T-helper 17 cell (primary cell): ENCODE measurements at places on chromosomes 11 and 22.

DNA sequence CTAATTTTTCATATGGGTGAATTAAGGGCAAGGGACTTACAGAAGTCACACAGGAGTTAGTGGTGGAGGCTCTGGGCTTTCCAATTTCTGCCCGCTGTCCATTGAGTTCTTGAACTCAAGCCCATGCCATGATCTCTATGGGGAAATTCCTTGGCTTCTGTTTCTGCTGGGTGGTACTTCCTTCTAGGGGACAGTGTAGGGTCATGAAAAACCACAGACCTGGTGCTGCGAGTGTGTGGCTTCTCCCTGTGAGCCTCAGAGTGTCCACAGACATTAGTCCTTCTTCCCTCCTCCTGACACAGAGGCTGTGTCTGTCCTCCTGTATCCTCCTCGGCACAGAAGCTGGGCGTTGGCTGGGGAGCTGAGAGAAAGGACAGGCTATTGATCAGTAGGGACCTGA lies 6.3 kb upstream of the SEZ6L start:
- H3K4me1 ChIP-seq: peaks cover 2% of the 10 kb centered on the region
- no peak for DNase-seq
- H3K36me3 ChIP-seq: no peaks in the 10 kb centered on the region
- H3K27ac ChIP-seq: no peak overlapping the region
- H3K27me3 ChIP-seq: peaks cover 40% of the 10 kb centered on the region

GRCh38 chr11:76577921-76578653 lies 92.5 kb downstream of the LRRC32 start:
- H3K36me3 ChIP-seq: no peaks in the 10 kb centered on the region
- DNase-seq: no peak
- H3K4me1 ChIP-seq: peaks cover 3% of the 10 kb centered on the region
- H3K4me3 ChIP-seq: no peak overlapping the region
- peaks cover 11% of the 10 kb centered on the region for H3K27me3 ChIP-seq
- H3K27ac ChIP-seq: no peak overlapping the region

DNA sequence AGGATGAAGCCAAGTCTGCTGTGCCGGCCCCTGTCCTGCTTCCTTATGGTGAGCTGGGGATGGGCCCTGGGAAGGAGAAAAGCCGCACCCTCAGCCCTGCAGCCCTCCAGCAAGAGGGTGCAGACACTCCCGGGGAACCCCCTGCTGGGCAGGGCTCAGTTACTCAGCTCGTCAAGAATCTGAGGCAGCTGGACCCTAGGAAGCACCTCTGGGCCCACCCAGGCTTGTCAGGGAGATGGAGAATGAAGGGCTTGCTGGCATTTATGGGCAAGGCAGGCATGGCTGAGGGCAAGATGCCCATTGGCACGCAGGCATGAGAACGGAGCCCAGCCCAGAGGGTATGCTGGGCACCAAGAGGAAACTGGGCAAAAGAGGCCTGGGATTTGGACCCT lies 12.9 kb downstream of the RELT start:
- H3K36me3 ChIP-seq: peaks cover 2% of the 10 kb centered on the region
- H3K27me3 ChIP-seq: no peaks in the 10 kb centered on the region
- DNase-seq: no peak
- H3K27ac ChIP-seq: peak overlapping the region; percentile 78
- H3K4me3 ChIP-seq: no peak overlapping the region

GRCh38 chr11:33197915-33198727 lies 36.8 kb upstream of the CSTF3 start:
- DNase-seq: no peak
- H3K27ac ChIP-seq: peak overlapping the region; percentile 51
- no peak overlapping the region for H3K4me3 ChIP-seq
- H3K36me3 ChIP-seq: peaks cover 4% of the 10 kb centered on the region

DNA sequence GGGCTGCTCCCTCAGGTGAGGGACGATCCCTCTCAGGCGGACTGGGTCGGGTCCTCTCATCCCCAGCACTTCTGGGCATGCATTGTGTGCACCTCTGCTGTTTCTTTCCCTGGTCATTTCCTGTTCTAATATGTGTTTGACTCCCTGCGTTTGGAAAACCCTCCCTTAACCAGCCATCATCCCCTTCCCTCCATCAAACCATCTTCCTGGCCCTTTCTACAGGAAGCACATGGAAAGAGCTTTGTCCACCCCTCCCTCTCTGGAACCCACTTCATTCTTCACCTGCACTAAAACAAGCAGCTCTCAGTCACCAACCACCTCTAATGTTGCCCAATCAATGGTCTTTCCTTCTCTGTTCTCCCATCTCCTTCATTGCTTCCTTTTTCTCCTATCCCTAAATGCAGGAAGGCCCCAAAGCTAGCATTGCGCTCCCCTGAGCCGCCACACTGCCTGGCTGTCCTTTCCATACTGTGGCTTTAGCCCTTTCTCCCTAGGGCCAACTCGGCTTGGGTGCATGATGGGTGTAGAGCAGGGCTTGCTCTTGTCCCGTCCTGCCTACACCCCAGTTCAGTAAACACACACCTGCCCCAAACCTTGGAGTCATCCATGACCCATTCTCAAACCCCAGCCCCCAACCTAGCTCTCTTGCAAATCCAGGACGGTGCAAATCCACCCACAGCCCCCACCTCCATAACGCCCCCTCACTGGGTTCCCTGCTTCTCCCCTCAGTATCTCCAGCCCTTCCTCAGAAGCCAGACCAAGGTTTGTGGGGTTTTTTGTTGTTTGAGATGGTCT lies 5.4 kb upstream of the GAS2L1 start:
- peak overlapping the region; percentile 67 for H3K4me3 ChIP-seq
- peaks cover 16% of the 10 kb centered on the region for H3K4me1 ChIP-seq
- DNase-seq: no peak
- no peaks in the 10 kb centered on the region for H3K27me3 ChIP-seq
- H3K27ac ChIP-seq: peak overlapping the region; percentile 90

- no peak for DNase-seq
- H3K27ac ChIP-seq: no peak overlapping the region
- no peaks in the 10 kb centered on the region for H3K36me3 ChIP-seq
- H3K27me3 ChIP-seq: peaks cover 39% of the 10 kb centered on the region
These were observed 52.8 kb downstream of the WNT11 start for GRCh38 chr11:76153571-76153923.

DNA sequence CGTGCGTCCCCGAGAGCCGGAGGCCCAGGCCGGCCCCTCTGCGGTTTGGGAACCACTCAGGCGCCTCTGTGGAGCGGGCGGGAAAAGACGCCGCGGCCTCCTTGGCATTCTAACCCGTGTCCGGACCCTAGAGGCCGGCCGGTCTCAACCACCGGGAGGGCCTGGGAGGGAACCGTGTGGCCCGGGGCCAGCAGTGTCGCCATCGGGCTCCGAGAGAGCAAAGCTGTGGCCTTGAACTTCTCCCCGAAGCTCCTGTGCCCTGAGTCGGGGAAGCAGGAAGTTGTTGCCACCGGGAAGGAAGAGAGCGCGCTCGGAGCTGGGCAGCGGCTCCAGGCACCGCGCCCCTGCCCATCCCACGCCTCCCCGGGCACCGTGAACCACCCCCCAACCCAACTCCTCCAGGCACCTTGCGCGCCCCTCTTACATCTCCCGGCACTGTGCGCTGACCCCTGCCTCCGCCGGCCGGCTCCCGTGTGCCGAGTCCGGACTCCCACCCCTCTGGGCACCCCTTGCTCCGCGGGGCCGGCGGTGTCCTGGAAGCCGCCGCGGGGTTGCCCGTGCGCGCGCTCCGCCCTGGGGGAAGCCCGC lies 80.0 kb upstream of the PPARA start:
- H3K27ac ChIP-seq: peak overlapping the region; percentile 95
- H3K4me1 ChIP-seq: peaks cover 28% of the 10 kb centered on the region
- peak overlapping the region; percentile 88 for H3K4me3 ChIP-seq

- H3K27me3 ChIP-seq: peaks cover 2% of the 10 kb centered on the region
- H3K4me3 ChIP-seq: no peak overlapping the region
These were observed 104.3 kb downstream of the GAB2 start for GRCh38 chr11:78313181-78313795.

DNA sequence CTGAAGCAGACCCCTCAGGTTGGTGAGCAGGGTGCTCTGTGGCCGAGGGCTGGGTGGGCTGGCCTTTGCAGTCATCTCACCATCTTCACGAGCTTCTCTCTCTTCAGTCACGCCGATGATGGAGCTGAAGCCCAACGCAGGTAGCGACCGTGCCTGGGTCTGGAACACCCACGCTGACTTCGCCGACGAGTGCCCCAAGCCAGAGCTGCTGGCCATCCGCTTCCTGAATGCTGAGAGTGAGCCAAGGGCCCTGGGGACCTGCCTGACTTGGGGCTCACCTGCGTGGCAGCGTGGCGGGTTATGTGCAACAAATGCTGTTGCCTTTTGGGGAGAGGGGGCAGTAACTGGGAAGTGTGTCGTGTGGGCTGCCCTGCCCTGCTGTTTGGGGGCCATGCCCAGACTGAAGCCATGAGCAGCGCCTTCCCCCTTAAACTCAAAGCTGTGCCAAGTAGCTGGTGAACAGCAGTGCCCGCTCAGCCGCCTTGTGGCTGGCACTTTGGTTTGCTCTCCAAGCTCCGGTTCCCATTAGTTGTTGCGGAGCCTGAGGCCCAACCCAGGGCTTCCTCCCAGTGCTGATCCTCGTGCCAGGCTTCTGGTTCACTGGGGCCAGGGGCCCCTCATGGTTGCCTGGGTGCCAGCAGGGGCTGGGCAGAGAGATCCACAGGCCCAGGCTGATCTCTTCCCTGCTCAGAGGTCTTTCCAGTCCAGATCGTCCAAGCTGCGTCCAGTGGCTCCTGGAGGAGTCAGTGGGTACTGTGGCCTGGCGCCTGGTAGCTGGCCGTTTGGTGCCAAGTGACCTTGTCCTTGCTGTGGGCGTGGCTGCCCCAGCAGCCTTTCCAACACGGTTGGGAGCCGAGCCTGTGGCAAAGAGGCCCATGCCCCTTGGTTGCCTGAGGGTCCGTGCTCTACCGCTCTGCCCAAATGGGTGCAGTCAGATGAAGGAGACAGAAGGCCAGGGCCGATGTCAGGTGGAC lies 6.1 kb upstream of the ZDHHC8 start:
- no peak overlapping the region for H3K4me3 ChIP-seq
- no peaks in the 10 kb centered on the region for H3K27me3 ChIP-seq
- peaks cover 5% of the 10 kb centered on the region for H3K4me1 ChIP-seq
- DNase-seq: no peak
- no peaks in the 10 kb centered on the region for H3K36me3 ChIP-seq
- H3K27ac ChIP-seq: no peak overlapping the region

DNA sequence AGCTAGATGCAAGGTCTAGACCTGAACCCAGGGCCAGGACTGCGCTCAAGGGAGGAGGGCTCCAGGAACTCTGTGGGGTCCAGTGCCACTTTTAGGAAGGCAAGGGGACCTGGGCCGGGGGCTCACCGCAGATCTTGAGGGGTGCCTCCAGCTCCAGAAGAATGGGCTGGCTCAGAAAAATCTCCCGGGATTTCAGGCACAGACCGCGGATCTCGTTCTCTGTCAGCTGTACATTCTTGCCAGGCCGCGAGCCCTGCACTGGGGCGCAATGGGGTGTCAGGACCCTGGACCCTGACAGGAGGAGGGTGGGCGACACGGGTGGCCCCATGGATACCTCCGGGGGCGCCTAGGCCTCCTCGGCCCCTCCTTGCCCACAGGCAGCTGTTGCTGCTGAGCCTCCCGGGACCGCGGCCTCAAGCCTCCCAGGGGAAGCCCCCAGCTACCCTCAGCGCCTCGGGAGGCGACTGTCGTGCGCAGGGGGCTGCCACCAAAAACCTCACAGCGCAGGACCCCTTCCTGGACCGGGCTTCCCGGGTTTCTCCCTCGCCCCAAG lies 640 bp downstream of the PPP1CA start:
- no peaks in the 10 kb centered on the region for H3K27me3 ChIP-seq
- H3K4me1 ChIP-seq: peaks cover 36% of the 10 kb centered on the region
- H3K36me3 ChIP-seq: peaks cover 6% of the 10 kb centered on the region
- DNase-seq: no peak
- peak overlapping the region; percentile 89 for H3K27ac ChIP-seq
- peak overlapping the region; percentile 88 for H3K4me3 ChIP-seq

DNA sequence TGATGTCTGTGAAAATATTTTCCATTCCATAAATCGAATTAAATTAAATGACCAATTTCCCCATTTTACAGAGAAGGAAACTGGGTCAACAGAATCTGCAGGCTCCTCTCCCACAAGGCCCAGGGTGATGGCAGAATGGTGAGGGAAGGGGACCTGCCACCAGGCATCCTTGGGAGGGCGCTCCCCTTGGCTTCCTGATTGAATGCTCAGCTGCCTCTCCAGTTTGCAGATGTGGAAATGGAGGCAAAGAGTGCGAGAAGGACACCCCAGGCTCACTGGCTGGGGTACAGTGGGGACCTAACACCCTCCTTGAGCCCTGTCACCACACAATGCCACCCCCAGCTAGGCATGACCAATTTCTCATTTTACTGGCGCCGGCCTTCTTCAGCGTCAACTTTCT lies 28.5 kb upstream of the CSNK1E start:
- no peak for DNase-seq
- peaks cover 8% of the 10 kb centered on the region for H3K27me3 ChIP-seq
- no peak overlapping the region for H3K27ac ChIP-seq
- H3K36me3 ChIP-seq: no peaks in the 10 kb centered on the region
- H3K4me3 ChIP-seq: no peak overlapping the region
- H3K4me1 ChIP-seq: peaks cover 5% of the 10 kb centered on the region

DNA sequence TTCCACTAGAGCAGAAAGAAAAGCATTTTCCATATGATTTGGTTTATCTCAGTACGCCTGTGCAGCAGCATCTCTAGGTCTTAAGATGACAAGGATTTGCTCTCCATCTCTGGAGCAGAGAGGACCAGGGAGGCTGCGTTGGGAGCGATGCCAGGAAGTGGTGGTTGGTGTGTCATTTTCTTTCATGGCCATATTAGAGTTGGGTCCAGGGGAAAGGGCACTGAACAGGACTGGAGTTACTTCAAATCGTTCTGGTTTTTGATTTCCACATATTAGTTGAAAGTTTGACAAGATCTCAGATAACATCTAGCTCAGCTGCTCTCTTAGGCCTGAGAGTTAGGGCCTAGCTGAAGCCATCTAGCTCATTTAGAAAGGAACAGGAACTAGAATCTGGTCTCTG lies 157.7 kb downstream of the ADAMTS15 start:
- DNase-seq: no peak
- H3K36me3 ChIP-seq: peaks cover under 1% of the 10 kb centered on the region
- no peaks in the 10 kb centered on the region for H3K27me3 ChIP-seq
- H3K4me3 ChIP-seq: no peak overlapping the region

GRCh38 chr11:126547691-126548090 lies 192.2 kb downstream of the ST3GAL4 start:
- H3K27ac ChIP-seq: no peak overlapping the region
- H3K36me3 ChIP-seq: no peaks in the 10 kb centered on the region
- H3K4me1 ChIP-seq: peaks cover 2% of the 10 kb centered on the region
- H3K4me3 ChIP-seq: no peak overlapping the region
- no peak for DNase-seq
- H3K27me3 ChIP-seq: peaks cover 39% of the 10 kb centered on the region

- peaks cover 5% of the 10 kb centered on the region for H3K4me1 ChIP-seq
- H3K27ac ChIP-seq: no peak overlapping the region
- H3K27me3 ChIP-seq: peaks cover 49% of the 10 kb centered on the region
- peaks cover 3% of the 10 kb centered on the region for H3K36me3 ChIP-seq
- peak overlapping the region; percentile 28 for H3K4me3 ChIP-seq
These were observed 621 bp downstream of the KCNC1 start for GRCh38 chr11:17734986-17735817.

DNA sequence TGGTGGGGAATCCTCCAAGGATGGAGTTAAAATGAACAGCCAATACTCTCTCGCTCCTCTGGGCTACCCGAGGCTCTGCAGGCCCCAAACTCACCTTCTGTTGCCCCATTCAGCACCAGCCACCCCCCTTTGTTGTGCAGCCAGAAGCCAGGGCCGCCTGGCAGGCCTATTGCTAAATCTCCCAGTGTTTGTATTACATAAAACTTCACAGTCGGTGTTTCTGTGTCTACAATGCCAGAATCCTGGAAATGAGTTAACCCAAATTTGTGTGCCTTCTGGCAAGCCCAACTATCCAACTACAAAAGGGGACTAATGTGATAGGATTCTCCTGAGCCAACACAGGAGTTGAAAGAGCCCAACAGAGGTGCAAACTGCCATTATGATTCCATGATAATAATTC lies 9.3 kb downstream of the KCNJ5 start:
- peaks cover 26% of the 10 kb centered on the region for H3K27me3 ChIP-seq
- H3K4me1 ChIP-seq: peaks cover 8% of the 10 kb centered on the region
- no peak overlapping the region for H3K27ac ChIP-seq
